ENCODE measurements at places on chromosomes 3 and 15. TPM values are rescaled to one million over a fixed set of nuclear protein-coding genes. Genes with fewer than 3 reads are reported as not detected.

Gene AP2M1
- total RNA-seq, result 194 TPM

- DNase-seq, result no peak
Observed at GRCh38 chr3:135576751-135577150, 388.8 kb upstream of the PPP2R3A start.

DNA sequence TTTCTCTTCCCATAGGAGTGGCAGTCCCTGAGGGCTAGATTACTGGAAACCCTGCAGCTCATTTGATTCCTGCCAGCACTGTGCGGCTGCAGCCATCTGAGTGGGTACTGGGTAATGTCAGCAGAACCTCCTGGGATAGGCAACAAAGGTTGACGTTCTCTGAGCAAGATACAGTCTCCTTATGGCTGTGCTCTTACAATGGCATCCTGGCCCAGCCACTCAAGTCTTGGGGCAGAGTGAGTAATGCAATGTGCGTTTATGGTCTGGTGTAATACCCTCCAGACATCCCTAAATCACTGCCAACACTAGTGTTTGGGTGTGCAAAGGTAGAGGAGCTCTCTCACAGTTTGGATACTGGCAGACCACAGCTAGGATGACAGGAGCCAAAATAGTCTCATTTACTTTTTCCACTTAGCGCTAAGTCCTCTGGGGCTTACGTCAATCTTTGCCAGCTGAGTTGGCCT lies 775.8 kb downstream of the ZNF385D start:
- peak; percentile 6 for DNase-seq

Gene ABTB1
- 78.7 TPM for total RNA-seq

DNA sequence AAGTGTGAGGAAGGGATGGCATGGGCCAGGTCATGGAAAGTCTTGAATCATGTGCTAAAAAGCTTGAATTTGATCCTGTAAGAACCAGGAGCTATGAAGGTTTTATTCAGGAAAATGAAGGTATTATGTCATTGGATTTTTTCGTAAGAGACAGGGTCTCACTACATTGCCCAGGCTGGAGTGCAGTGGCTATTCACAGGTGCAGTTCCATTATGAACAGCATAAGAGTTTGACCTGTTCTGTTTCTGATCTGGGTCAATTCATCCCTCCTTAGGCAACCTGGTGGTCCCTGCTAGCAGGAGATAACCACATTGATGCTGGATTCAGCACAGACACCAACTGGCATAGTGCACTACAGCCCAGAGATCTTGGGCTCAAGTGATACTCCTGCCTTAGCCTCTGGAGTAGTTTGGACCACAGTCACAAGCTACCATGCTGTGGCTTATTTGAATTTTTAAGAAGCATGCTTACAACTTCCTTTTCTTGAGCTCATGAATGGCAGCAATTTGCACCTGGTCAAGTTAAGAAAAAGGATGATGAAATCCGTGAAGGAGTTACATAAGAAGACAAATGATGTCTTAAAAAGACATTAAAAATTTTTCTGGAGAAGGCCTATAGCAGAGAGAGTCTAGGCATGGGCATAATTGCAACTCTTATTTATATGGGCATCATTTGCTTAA lies 79.1 kb downstream of the CADPS start:
- no peak for DNase-seq

Gene GOLGA6B
- total RNA-seq, result not detected

DNA sequence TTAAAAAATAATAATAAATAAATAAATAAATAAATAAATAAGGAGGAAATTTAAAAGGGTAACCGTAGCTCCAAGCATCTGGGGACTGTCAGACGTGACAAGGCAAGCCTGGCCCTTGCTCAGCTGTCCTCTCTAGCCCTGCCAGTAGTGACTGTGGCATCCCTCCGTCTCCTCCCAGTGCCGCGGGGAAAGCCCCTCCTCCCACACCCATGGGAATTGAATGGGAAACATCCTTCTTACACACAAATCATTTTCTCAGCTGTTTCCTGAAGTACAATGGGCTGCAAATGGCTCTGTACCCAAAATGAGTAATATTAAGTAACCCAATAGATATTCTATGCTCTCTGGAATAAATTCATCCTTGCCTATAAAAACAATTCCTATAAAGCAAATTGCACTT lies 101.6 kb upstream of the RAD18 start:
- DNase-seq, result no peak

GRCh38 chr15:34721802-34722438 lies 32.9 kb downstream of the GJD2 start:
- DNase-seq, result peak; percentile 43

DNA sequence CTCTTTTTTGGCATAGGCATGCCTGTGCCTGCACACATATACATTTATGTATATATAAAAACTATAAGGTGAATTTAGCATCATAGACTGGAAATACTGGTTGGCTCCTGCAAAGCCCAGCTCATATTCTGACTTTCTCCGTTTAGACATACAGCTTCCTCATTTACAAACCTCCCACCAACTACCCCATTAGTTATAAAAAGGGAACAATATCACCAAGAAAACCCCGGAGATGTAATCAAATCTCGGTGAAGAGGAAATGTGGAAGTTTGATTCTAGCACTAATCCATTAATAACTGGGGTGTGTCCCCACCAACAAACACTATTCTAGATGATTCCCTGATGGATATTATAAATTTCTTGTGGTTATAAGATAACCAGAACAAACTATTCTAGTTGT lies 517.7 kb upstream of the TBL1XR1 start:
- DNase-seq, result no peak

DNA sequence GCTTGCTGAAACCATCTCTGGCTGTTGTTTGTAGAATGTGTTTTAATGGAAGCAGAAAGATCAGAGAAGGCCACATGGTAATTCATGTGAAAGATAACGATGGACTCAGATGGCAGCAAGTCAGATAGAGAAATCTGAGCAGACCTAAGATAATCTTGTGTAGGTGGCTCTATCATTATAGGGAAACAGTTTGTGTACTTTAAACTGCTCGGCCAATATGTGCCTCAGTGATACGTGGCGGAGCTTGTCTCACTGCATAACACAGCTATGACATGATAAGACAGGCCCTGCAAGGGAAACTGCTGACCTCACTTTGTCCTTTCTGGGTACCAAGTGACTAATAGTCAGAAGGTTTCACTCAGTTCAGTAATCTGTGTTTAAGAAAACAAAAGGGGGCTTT lies 51.0 kb downstream of the MME start:
- DNase-seq, result no peak

- DNase-seq, result no peak
Observed at GRCh38 chr3:114379266-114379665, 85.4 kb downstream of the TIGIT start.

- no peak for DNase-seq
Observed at GRCh38 chr3:15846606-15847005, 48.8 kb upstream of the ANKRD28 start.

Gene SERINC4
- total RNA-seq, result not detected

DNA sequence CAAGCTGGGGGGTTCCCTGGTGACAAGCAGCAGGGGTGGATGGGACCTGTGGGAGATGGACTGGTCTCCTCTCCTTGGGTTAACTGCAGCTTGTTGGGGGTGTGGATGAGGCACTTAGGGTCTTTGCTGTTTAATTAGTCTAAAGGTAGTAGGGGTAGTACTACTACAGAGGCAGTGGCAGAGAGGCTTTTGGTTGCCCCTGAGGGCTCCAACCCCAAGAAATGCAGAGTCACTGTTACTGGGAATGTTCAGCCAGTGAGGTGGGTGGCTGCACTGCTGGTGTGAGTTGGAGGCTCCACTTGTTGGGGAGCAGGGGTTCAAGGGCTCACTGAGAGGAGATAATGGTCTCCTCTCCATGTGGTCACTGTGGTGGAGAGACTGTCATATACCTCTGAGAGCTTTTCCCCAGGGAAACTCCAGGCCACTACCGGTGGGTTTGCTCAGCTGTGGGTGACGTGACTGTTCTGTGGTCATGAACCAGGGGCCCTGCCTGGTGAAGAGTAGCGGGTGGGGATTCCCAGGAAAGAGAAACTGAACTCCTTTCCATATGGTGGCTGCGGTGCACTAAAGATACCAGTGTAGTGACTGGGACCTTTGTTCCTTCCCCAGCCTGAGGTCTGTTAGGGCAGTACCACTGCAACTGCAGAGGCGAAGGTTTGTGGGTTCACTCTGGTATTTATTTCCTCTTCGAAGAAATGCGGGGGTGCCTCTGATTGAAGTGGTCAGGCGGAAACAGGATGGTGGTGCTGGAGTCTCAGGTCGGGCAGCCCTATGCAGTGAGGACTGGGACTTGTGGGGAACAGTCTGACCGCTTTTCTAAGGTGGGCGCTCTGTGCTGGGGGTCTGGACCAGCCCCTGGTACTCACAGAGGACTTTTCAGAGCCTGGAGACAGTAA lies 68.9 kb upstream of the TNFSF10 start:
- DNase-seq, result no peak

DNA sequence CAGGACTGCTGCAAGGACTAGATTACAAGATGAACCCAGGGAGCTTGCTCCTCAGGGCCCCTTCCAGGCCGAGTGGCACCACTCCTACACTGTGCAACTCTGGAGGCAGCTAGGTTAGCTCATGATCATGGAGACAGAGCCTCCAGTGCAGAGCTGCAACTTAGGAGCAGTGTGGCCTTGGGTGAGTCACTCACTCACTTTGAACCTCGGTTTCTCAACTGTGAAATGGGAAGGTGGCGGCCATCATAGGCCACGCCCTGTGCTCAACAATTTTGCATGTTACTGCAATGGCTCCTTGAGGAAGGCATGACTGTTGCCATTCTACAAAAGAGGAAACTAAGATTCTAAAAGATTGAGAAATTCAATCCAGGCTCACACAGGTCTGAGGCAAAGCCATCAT lies 11.2 kb upstream of the CXCR6 start:
- no peak for DNase-seq

- DNase-seq, result no peak
Observed at GRCh38 chr15:88650556-88650955, 11.7 kb downstream of the ISG20 start.

DNA sequence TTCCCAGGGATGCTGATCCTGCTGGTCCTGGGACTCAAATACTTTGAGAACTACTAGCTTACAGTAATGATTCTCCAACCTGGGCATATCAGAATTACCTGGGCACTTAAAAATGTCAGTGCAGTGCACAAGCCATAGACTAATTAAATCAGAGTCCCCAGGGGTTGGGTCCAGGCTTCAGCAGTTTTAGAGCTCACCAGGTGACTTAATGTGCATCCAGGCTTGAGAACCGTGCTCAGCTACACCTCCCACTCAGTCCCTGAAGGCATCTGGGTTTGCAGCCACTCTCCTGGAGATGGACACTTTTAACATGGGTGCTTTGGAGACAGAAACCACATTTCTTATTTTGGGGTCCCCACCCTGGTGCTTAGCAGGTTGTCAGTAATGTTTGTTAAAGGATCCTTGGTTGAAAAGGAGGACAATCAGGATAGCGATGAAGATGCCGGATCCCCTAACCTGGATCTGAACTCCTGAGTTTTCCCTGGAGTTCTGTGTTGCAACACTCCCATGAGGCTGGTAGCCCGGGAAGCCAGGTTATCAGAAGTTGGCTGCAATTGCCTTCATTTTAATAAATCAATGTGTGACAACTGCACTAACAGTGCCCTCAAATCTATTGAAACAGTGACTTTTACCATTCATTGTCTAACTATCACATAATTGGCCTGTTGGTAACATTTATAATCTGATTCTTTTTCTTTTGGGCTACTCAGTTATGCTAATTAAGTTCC lies 48.1 kb downstream of the BFSP2 start:
- DNase-seq, result no peak

DNA sequence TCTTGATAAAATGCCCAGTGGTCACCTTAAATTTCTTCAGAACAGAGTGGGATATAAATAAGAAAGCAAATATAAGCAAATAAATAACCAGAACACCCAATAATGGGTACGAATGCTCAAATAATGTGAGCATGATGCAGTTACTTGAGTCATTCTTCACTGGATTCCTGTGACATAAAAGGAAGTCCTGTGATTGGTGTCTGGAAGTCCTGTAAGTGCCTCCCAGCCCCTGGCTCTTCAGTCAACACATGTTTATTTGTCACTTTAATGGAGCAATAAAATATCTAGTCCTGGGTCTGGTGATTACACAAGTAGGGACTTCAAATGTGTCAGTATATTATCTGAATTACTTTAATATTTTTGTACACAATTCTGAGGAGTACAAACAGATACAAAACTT lies 30.4 kb downstream of the TMEM212 start:
- DNase-seq, result no peak

GRCh38 chr3:139564294-139564861 lies 24.8 kb upstream of the RBP1 start:
- DNase-seq, result no peak

GRCh38 chr15:69509131-69509530 lies 56.5 kb downstream of the RPLP1 start:
- DNase-seq, result no peak

- no peak for DNase-seq
Observed at GRCh38 chr3:45258317-45258716, 32.2 kb upstream of the TMEM158 start.

DNA sequence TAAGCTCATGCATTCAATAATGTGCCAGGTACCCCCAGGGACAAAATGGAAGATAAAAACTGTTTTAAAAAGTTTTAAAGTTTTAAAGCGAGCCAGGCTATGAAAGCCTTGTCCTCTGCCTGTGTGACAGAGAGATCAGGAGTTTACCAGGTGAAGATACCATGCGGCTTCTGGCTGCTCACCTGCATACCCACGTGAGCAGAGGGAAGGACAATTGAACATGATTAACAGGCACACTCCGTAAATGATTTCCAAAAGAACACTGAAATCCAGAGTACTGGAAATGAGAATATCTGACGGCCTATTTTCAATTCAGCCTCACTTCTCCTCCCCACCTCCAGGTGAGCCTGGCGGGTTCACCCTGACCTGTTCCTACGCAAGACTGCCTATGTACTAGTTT lies 42.1 kb downstream of the CCDC191 start:
- DNase-seq, result no peak

Gene WDR93
- not detected for total RNA-seq

DNA sequence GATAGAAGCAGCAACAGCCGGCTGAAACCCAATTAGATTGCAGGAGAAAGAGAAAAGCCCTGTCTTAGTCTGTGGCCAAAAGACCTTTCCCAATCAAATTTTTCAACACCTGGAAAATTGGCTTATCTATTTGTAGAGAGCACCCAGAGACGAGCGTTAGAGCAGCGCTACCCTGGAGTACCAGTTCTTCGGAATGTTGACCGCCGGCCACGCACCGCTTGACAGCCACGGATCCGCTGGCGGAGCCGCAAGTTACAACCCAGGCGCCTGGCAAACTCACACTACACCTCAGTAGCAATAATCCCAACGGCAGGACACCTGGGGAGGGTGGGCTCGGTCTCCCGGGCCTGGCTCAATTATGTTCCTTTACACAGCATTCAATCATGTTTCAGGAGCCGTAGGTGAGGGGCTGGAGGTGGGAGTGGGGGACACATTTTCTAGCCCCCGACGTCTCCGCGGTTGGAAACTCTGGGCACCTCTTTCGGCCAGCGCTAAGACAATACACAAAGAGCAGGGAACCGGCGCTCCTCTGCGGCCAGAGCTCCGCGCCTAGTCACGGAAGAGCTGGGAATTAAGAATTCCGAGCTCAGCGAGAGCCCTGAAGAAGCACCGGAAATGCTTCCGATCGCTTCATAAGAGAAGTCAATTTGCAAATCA lies 1.2 kb downstream of the MB21D2 start:
- DNase-seq, result no peak

Gene CX3CR1
- 0.54 TPM for total RNA-seq

Measured in thoracic aorta (tissue), 2 donors.